Activated CD4-positive, alpha-beta T cell treated with anti-CD3 and anti-CD28 coated beads, Interleukin-2, amount 50 U/mL, for 4 hours (primary cell): ENCODE measurements at places on chromosomes 7 and 10.
A peak's percentile ranks its signal among the peaks of the same experiment; 100 is the strongest.

DNA sequence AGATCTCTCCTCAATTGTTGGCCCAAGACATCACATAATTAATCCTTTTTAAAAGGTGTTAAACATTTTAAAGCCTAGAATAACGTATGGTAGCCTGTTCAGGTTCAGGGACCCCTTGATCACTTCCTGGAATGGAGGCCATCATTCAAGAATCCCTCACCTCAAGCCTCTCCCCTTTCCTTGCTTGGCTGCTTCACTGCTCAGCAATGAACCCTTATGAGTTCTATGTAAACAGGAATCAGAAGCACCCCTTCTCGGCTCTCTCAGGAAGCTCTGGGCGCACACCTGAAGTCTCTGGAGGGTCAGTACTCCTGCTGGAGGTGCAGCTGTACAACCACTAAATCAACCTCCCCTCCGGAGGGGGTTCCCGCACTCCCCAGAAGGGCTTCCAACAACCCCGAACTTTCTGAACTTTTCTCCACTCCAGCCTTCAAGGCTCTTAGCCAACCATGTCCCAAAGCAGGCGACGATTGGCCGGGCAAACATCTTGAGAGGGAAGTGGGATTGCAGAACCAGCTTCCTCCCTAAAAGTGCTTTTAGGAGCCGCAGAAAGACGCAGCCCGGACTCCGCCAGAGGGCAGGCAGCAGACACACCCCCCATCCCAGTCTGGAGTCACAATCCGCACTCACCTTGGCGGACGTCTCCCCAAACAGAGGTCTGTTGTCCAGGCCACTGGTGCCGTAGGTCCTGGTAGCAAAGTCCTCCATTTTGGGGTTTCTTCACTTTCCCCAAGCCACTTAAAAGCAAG lies 562 bp downstream of the TMEM243 start:
- peak; percentile 17 for DNase-seq

GRCh38 chr10:20817116-20817515 lies 80.0 kb downstream of the NEBL start:
- DNase-seq = no peak

- no peak for DNase-seq
Observed at GRCh38 chr10:72204296-72204695, 11.5 kb upstream of the ANAPC16 start.

GRCh38 chr10:8352171-8353075 lies 297.9 kb downstream of the GATA3 start:
- no peak for DNase-seq

DNA sequence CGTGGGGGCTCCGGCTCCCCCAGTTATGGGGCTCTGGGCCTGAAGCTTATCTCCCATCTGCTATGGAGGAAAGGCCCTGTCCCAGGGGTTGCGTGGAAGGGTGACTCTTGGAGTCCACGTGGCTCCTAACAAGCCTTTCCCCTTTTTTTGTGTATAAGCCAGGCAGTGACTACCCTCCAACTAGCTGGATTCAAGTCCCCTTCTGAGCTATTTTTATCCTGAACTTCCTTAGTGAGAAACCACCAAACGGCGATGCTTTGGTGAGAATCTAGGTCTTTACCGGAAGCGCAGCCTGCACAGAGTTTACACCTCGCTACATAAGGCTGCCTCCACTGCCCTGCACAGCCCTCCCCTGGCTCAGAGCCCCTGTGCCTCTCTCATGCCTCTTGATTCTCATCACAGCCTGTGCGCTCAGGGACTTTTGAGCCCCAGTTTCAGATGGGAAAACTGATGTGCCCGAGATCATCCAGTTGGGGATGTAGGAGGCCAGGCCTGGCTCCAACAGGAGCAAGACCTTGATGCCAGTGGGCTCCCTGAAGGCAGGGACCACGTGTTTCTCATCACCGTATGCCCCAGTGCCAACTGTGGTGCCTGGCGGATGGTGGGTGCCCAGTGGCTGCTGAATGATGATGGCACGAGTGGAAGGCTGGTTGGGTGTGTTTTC lies 102.3 kb upstream of the PPIF start:
- no peak for DNase-seq

DNA sequence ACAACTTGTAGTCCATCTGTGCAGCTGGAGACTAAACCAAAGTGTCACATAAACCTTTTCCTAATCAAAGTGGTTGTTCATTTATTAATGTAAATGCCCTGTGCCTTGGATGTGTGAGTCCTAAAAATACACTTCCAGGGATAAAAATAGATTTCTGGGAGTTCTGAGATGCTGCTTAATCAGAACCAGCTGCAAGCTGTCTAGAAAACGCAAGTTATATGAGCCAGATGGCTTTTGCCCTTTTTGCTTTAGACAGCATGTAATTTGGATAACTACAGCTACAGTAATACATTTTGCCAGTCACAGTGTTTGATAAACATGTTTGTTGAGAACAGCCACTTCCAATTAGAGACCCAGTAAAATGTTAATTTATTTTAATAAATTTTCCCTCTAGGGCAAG lies 185.1 kb upstream of the PRPS1L1 start:
- DNase-seq = no peak

GRCh38 chr7:115693779-115694178 lies 336.8 kb downstream of the TFEC start:
- DNase-seq = no peak

DNA sequence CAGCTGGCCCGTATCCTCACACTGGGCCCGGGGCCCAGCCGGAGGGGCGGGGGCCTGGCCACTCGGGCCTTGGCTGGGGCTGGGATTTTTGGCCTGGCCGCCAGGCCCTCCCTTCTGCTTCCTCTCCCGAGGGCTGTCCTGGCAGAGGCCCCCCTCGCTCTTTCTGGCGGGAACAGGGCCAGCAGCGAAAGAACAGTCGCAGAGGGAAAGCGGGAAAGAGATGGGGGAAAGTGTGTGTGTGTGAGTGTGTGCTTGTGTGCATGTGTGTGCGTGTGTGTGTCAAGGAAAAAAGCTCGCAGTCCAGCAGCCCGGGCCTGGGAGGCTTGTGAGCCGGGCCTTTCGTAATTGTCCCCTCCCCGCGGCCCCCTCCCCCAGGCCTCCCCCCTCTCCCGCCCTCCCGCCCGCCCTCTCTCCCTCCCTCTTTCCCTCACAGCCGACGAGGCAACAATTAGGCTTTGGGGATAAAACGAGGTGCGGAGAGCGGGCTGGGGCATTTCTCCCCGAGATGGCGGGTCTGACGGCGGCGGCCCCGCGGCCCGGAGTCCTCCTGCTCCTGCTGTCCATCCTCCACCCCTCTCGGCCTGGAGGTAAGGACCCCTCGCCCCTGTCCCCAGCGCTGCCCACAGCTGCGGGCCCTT lies at the start of gene ELN:
ELN (plus strand) TSS at position 491 of the 638 bp plus-strand sequence; CDS start at position 506, 15 bp downstream.
- no peak for DNase-seq

DNA sequence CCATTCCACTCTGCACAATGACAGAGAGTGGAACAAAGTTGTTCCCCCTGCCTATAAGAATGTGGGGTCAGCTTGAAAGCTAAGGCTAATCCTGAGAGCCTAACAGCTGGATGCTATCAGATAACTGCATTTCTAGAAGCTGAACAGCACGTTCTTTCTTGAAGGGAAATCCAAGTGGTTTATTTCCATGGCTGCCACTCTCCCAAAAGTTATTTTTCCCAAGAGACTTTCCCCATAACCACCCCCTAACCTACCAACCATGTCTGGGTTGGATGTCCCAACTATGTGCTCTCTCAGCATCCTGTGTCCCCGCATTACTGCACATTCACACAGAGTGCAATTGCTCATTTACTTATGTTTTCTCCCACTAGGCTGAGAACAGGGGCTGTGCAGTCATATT lies 140.7 kb upstream of the ANKRD1 start:
- no peak for DNase-seq

DNA sequence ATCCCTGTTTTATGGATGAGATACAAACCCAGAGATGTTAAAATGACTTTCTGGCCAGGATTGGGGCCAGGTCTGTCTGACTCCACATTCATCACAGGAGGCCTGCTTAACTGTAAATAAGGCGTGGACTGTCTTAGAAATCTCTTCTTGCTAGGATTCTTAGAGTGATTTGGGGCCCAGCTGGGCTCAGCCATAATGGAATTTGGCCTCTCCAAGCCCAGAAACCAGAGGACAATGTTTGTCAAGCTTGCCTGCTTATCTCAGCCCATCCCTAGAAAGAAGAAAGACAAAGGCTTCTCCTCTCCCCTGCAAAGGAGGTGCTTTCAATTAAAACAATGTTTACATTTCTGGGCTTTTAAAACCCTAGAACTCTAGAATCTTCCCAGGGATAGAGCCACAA lies 2.9 kb downstream of the HABP2 start:
- no peak for DNase-seq

GRCh38 chr10:71465551-71466252 lies 69.0 kb downstream of the CDH23 start:
- DNase-seq = no peak

DNA sequence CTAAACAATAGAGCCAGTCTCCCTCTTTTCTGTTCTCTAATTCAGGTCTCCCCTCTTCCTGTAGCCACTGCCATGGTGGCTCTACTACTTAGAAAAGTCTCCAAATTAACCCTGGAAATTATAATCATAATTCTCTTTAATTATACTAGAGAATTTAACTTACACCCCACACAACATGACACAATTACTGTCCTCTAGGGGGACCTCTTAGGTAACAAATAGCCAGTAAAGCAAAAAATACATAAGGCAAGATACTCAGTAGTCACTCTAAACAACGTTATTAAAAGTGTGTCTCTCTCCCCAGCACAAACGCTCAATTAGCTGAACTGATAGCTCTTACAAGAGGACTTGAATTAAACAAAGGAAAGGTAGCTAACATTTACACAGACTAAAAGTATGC lies 44.3 kb upstream of the ZNF107 start:
- DNase-seq = no peak

DNA sequence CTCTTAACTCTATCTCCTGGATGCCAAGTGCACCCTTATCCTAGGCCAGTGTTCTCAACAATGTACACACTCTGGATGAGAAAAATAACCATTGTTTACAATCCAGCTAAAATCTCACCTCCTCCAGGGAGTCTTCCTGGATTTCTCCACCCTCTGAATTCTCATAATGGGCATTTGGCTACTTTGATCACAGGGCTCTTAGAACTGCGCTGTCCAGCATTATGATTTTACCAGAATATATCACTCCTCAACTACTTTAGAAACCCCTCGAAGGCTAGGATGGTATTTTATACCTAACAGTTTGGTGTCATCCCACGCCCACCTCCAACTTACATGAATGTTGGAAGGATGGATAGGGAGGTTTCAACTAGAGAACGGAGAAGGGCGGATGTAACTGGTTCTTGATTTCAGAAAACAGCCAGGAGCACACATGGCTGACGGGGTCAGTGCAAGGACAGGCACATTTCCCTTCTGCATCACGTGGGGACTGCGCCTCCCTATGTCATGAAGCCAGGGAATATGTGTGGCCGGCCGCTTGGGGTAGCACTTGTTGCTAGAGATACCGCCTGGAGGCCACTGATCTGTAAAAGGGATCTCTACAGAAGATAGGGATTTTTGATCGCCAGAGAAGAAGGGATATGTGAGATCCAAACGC lies 1.2 kb upstream of the ATP6V0E2 start:
- DNase-seq = no peak

DNA sequence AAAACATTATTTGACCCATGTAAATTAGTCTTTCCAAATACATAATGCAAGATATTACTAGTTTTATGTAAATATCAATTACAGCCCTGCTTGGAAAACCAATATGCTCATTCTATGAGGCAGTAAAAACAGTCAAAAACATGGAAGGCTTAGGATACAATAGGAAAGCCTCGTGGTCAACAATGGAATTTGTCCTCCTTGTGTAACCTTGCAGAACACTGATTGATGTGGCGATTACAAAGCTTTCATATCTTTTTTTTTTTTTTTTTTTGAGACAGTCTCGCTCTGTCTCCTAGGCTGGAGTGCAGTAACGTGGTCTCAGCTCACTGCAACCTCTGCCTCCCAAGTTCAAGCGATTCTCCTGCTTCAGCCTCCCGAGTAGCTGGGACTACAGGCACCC lies 157.3 kb upstream of the BET1 start:
- DNase-seq = no peak

- no peak for DNase-seq
Observed at GRCh38 chr10:507908-508444, 181.5 kb downstream of the DIP2C start.

GRCh38 chr10:126580873-126581647 lies 89.4 kb downstream of the C10orf90 start:
- DNase-seq = no peak
